Fibroblast of villous mesenchyme (primary cell): ENCODE measurements at places on chromosomes 12 and 14. TPM values are rescaled to one million over a fixed set of nuclear protein-coding genes. Genes with fewer than 3 reads are reported as not detected.
A peak's percentile ranks its signal among the peaks of the same experiment; 100 is the strongest.

SRRM4 gene
- total RNA-seq: not detected in 2 replicates

RAPGEF3 gene
- 3.2 and 9.1 TPM in 2 replicates for total RNA-seq

SDSL gene
- total RNA-seq: 3.5 and 5.2 TPM in 2 replicates

PPP1R36 gene
- 0.97 and 3.5 TPM in 2 replicates for total RNA-seq

RPL10L gene
- 0.43 TPM in 1 of 2 replicates, not detected in the other for total RNA-seq

CFAP251 gene
- 6.8 and 8.2 TPM in 2 replicates for total RNA-seq

EML5 gene
- total RNA-seq: 0.32 and 0.86 TPM in 2 replicates

CCDC175 gene
- not detected in 2 replicates for total RNA-seq

REP15 gene
- total RNA-seq: 0.86 and 1.3 TPM in 2 replicates

NRXN3 gene
- total RNA-seq: 5.5 and 7.3 TPM in 2 replicates

- DNase-seq: no peak
Observed at GRCh38 chr14:53735916-53736315, 220.7 kb downstream of the BMP4 start.

GRCh38 chr14:104598910-104599273, 5.7 kb downstream of the TMEM179 start:
- no peak for DNase-seq

GRCh38 chr12:93243382-93243688, 134.4 kb upstream of the NUDT4 start:
- DNase-seq: no peak

DNA sequence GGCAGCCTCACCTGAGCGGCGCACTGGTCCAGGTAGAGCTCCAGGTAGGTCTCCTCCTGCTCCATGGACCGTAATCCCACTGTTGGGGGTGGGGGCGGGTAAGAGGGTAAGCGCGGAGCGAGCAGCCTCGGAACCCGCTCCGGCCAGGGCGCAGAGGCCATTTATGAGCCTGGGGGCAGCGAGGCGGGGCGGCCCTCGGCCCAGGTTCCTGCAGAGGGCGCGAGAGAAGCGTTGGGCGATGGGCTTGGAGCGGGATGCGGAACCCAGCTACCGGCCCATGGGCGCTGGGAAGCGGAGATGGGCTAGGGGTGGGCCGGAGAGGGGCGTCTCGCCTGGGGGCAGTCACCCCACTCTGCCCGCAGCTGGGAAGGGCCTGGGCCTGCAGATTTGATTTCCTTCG, at the start of gene TBPL2:
TBPL2 (minus strand) TSS at position 232 of the 400 bp plus-strand sequence; CDS start at position 65, 167 bp downstream.
- DNase-seq: no peak

DNA sequence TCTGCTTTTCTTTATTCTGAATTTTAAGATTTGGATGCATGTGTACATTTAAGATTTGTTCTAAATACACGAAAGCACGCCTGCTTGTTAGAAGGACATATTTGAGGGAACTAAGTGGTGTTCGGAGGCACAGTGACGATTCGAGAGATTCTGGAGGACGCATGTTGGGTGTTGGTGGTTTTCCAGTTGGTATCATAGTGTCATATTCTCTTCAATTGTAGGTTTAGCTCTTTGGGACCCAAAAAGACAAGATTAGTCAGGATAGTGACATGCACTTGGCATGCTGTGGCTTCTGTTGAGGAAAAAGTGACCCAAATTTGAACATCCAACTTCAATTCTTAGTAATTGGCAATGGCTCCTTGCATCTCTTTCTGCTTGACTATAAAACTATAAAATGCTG, 30.1 kb downstream of the PRKCH start:
- DNase-seq: no peak

DNA sequence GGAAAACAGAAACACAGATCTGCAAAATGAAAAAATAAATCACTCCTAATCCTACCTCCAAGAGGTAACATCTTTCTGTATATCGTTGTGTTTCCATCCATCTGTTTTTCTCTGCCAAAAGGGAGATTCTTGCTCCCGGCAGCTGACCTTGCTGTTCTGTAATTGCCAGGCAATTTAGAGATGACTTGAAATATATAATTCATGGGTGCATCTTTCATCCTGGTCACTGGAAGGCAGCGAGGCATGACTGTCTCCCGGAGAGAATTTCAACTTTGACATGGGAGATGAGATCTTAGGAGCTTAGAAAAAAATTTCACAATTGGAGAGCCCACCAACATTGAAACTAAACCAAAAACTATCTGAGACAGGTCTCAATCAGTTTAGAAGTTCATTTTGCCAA, 53.0 kb downstream of the WSCD2 start:
- DNase-seq: no peak

DNA sequence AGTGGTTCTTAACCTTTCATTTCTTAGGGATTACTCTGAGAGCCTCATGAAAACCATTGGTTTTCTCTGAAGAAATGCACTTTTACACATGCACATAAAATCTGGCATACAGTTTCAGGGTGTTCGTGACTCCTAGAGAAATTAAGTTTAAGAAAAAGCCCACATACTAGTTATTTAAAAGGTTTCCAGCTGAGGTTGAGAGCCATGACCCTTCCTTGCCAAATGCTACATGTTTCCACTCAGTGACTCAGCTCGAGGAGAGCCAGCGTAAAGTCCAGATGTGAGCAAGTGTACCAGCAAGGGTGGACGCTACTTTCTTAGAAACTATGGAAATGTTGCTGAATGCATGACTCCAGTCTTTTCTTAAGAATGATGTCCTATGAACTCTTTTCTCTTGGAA, 42.7 kb upstream of the FLRT2 start:
- DNase-seq: peak; percentile 94

GRCh38 chr12:103441437-103442181, 54.2 kb downstream of the C12orf42 start:
- DNase-seq: no peak

- DNase-seq: no peak
Observed at GRCh38 chr14:97517566-97518234, 720.5 kb downstream of the VRK1 start.

DNA sequence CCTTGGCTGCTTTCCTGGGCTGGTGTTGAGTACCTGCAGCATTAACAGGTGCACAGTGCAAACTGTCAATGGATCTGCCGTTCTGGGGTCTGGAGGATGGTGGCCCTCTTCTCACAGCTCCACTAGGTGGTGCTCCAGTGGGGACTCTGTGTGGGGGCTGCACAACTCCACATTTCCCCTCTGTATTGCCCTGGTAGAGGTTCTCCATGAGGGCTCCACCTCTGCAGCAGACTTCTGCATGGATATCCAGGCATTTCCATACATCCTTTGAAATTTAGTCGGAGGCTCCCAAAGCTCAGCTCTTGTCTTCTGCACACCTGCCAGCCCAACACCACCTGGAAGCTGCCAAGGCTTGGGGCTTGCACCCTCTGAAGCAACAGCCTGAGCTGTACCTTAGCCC, 198.6 kb downstream of the GXYLT1 start:
- no peak for DNase-seq

DNA sequence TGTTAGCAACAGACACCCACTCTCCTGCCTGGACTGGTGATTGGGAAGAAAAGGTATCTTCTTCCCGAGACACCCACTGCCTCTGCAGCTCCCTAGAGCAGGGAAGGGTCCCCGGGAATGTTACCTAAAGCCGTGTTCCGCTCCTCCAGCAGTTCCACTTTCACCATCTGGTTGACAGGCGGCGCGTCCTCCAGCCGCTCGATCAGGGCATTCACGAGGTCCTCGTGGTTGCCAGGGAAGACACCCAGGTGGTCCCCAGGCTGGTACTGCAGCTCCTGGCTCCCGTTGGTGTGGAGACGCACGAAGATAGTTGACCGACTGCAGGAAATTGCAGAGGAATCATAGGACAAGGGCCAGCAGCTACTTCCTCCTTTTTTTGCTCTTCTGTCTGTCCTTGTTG, 44.2 kb upstream of the FBXO21 start:
- no peak for DNase-seq
